ENCODE measurements at places on chromosomes 6 and 20.
A peak's percentile ranks its signal among the peaks of the same experiment; 100 is the strongest.

DNA sequence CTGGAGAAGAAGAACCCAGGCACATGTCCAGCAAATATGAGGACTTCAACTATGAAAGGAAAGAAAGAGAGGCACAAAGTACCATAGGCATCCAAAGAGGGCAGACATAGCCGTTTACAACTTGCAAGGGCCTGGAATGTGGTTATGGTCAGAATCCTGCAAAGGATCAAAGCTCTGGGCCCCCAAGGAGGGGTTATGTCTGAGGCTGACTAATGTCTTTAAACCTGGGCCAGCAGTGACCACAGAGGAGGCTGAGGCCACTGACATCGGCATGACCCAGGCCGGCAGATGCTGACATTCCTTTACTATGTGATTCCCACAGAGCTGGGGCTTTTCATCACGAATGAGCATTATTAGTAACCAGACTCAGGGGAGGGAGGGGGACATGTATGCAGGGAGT lies 861.1 kb downstream of the DHX35 start:
- no peak for DNase-seq

GRCh38 chr6:81995548-81996289 lies 243.2 kb upstream of the TENT5A start:
- no peak for DNase-seq

GRCh38 chr6:17902974-17903373 lies 84.5 kb downstream of the KIF13A start:
- no peak for DNase-seq

- DNase-seq: no peak
These were observed 28.0 kb downstream of the PTPRT start for GRCh38 chr20:43161716-43162115.

DNA sequence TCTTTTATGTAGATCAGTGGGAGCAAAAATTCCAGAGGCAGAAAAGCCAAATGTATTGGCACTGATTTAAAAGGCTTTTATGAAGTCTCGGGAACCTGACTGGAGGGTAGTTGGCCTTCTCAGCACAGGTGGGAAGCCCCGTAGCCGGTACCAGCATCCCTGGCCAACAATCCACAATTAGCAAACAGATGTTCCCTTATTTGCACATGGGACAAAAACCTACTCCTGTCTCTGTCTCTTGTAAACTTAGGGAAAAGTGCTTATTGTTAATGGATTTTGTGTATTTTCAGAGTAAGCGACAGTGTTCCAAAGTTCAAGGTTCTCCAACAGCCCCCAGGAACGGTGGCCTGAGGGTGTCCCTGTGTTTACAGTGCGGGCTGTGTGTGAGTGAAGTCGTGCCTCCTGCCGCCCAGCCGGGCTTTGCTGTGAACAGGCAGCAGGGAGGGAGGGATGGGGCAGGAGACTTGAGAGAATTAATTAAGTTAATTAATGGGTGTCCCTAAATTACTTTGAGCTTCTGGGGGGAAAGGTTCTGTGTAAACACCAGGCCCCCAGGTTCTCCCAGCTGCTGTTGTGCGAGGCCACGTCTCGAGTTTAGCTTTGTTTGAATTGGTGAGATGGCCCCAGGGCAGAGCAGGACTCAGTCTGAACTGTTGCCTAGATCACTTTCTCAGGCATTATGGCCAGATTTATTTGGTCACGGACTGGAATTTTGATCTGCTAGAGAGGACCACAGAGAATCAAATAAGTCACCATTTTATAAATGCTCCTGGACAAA lies 3.9 kb downstream of the SYNJ2 start:
- DNase-seq: no peak

DNA sequence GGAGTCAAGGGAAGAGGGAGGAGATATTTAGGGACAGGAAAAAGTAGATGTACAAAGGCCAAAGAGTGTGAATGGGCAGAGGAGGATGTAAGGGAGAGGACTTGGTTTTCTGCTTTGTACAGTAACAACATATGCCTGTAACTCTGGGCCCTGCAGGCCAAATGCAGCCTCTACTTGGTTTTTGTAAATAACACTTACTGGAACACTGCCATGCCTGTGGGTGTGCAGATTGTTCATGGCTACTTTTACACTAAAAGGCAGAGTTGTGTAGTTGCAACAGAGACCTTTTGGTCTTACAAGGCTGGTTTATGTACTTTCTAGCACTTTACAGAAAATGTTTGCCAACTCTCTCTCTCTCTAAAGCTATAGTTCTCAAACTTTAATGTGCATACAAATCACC lies 157.1 kb downstream of the PHACTR1 start:
- DNase-seq: no peak

GRCh38 chr6:74826263-74826662 lies 379.6 kb downstream of the COL12A1 start:
- DNase-seq: no peak

GRCh38 chr6:54810147-54810546 lies 36.4 kb upstream of the FAM83B start:
- no peak for DNase-seq

- DNase-seq: no peak
These were observed 34.1 kb downstream of the GOPC start for GRCh38 chr6:117568247-117568646.

DNA sequence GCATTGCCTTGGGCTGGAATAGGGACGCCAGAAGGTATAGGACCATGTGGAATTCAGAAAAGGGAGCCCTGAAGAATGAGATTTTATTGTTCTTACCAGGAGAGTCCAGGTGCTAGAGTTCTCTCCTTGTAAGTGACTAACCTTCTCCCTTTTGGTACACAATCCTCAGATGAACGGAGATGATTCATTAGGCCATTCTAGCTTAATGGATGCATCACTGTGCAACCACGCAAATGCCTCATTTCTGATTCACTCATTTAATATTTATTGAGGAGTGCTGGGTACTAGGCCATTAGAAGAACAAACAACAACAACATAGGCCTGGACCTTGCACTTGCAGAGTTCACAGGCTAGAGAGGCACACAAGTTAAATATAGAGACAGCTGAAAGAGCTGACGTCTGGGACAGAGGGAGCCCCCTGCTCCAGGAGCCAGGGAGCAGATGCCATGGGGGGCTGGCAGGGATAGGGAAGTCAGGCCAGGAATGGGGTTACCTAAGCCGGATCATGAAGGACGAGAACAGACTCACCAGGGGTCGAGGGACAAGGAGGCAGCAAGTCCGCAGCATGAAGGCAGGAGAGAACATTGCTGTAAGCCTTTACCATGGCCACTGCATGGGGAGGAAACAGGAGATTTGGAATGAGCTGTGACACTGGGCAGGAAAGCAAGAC lies 179.5 kb upstream of the AKAP12 start:
- no peak for DNase-seq

- no peak for DNase-seq
These were observed 184.2 kb upstream of the RREB1 start for GRCh38 chr6:6923605-6924004.

DNA sequence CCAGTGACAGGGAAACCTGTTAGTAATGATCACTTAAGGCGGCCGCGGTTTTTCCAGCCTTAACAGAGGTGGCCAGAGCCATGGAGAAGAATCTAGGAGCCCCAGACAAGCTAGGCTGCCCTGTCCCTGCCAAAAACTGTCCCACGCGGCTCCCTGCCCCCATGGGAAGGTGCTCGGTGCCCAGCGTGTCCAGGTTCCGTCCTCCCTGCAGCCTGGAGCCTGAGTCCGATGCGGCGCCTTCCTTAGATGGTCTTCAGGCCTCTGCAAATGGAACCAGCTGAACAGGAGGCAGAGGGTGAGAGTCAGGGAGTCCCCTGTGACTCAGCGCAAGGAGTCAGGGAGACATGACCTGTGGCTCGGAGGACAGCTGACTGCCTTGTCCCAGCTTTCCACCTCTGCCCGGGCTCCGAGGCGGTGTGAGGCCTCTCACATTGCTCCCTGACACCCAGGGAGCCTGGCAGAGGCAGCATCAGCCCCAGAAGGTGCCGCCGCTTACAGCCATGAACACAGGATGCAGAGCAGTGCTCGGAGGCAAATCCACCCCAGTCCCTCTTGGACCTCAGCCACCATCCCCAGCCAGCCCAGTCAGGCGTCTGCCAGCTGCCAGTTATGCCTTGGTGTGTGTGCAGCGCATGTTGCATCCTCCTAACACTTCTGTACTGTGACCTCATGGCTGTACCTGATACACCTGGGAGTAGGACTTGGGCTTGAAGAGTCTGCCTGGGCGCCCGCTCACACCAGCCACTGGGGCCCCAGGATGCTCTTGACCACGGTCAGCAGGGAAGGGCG lies 377.7 kb downstream of the CDH4 start:
- no peak for DNase-seq

- no peak for DNase-seq
These were observed 1166.0 kb upstream of the GJE1 start for GRCh38 chr6:140966676-140967075.

GRCh38 chr20:36092398-36093024 lies 62.0 kb upstream of the EPB41L1 start:
- no peak for DNase-seq

- DNase-seq: no peak
These were observed 9.6 kb downstream of the DSTN start for GRCh38 chr20:17579369-17580039.

DNA sequence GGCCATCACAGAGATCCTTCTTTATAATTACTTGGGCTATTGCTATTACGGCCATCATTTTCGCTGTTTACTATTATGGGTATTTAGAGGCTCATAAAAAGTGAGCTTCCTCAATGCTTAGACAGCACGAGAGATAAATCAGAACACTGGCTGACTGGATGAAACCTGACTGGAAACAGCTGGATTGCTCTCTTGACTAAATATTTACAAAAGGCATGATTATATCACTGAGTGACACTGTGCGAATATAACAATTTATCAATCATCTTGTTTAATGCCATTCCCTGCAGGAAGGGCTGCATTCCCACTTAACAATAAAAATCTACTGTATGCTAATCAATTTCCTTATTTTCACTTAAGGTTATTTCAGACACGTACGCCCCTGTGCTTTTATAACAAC lies 260.1 kb upstream of the ARID1B start:
- no peak for DNase-seq

DNA sequence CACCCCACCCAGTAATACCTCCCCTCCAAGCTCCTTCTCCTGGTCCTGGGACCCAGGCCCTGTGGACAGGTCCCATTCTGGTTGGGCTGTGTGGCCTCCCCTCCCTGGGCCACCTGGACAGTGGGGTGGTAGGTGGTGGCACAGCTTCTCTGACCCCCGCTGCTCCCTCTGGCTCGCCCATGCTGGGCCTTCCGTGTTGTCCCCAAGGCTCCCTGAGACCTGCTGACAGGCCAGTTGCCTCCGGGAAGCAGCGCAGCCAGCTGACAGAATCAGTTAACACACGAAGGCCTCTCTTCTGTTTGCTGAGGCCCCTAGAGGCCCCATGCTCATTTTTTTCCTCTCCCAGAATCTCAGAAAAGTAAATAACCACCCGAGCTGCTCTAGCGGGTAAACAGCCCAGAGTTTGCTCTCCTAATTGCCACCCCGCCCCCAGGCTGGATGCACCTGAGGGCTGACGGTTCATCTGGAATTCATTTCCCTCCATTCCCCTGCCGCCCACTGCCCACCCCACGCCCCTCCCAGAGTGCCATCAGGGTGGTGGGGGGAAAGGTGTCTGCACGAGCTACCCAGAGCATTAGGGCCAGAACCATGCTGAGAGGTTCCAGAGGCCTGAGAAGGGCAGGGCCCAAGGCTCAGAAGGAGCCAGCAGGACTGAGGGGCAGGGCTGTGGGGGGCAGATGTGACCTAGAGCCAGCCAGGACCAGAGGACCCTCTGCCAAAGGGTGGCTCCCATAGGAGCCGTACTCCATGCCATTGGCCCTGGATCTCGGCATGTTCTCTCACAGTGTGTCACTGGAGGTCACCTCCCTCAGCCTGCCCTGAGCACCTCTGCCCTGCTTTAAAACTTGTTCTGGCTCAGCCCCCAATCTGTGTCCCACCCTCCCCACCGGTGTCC lies 157.5 kb downstream of the GRM4 start:
- no peak for DNase-seq

DNA sequence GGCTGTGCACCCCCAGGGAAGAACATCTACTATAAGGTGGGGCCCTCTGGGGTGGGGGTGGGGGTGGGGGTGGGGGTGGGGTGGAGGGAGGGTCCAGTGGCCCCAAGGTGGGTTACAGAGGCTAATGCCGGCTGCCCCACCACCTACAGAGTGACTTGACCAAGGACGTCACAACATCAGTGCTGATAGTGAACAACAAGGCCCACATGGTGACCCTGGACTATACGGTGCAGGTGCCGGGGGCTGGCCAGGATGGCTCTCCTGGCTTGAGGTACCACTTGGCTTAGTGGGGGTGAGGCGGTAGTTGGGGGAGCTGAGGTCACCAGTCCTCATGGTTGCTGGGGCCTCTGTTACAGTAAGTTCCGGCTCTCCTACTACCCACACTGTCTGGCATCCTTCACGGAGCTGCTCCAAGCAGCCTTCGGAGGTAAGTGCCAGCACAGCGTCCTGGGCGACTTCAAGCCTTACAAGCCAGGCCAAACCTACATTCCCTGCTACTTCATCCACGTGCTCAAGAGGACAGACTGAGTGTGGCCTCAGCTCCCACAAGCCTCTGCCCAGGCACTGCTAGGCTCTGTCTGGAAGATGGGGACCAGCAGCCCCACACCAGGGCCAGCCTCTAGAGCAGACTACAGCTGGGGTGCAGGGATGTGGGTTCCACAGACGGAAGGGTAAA lies 2.8 kb downstream of the GNMT start:
- no peak for DNase-seq

DNA sequence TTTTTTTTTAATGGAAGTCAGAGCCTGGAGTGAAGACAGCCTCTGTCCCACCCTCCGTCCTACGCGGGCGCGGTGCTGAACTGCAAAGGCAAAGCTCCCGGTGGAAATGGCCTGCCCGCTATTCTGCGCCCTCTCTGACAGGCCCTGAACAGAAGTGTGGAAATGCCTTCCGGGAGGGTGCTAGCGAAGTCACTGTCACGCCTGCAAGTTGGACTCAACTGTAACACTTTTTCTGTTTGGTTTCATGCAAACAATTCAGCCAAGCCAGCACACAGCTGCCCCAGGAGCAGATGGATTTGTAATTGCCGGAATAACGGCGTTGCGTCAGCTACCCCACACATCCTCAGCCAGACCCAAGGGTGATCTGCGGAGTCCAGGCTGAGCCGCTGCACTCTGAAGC lies 107.6 kb downstream of the PSMB1 start:
- DNase-seq: no peak

DNA sequence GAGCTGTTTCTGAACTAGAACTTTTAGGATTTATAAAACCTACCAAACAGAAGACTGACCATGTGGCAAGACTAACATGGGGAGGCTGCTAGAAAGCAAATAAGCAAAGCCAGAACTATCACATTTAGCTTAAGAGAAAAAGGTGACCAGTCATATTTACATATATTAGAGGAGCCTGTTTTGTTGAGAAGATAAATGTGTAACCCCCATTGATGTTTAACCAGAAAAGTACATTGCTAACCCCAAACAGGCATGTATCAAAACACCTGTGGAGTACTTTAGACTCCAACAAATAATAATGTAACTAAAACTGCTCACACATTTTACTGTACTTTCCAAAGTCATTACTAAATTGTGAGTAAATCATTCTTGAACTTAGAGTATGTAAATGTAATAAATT lies 35.0 kb downstream of the AKIRIN2 start:
- DNase-seq: no peak

GRCh38 chr6:6556738-6557503 lies 31.6 kb upstream of the LY86 start:
- peak; percentile 62 for DNase-seq

All from activated CD4-positive, alpha-beta T cell treated with anti-CD3 and anti-CD28 coated beads, Interleukin-2, amount 50 U/mL, for 16 hours (primary cell).